ENCODE measurements at places on chromosomes 1 and 21.
A peak's percentile ranks its signal among the peaks of the same experiment; 100 is the strongest.

GRCh38 chr1:41192456-41193178, 49.5 kb downstream of the SCMH1 start:
- no peak for DNase-seq

- no peak for DNase-seq
Measured at GRCh38 chr1:114794038-114794437, 13.6 kb upstream of the SIKE1 start.

DNA sequence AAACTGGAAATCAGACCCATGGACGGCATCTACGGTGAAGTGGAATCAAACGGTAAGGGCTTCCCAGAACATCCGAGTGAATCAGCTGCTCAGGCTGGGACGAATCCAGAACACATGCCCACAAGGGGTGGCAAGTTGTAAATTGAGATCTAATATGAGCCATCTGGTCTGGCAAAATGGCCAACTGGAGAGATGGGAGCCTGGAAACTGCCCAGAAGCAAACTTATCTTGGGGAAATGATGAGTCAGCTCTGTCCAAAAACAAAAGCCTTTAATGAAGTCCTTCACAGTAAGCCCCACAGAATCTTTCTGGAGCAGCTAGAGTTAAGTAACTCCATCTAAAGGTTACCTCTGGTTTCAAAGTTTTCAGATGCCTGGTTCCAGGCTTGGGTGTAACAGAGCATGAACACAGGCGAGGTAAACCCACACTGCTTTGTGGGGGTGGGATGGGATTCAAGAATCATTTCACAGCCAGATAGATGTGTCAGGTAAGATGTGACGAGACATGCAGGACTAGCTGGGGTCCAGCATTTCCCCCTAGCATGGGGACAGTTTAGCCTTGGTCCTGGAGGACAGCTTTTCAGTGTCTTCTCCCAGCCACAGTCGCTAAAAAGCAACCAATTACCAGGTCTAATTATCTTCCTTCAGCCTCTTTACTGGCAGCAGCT, 10.5 kb upstream of the SRP9 start:
- no peak for DNase-seq

GRCh38 chr1:46197964-46198811, at the start of gene POMGNT1:
Gene POMGNT1, minus strand, starts transcription at chr1:46198434. Its CDS starts 613 bp downstream, at chr1:46197821.
- peak; percentile 72 for DNase-seq

GRCh38 chr21:42735944-42736343, 82.5 kb downstream of the PDE9A start:
- no peak for DNase-seq

GRCh38 chr1:115215703-115216521, 122.1 kb downstream of the NGF start:
- DNase-seq = no peak

- no peak for DNase-seq
Measured at GRCh38 chr1:62276791-62277190, 42.4 kb downstream of the KANK4 start.

DNA sequence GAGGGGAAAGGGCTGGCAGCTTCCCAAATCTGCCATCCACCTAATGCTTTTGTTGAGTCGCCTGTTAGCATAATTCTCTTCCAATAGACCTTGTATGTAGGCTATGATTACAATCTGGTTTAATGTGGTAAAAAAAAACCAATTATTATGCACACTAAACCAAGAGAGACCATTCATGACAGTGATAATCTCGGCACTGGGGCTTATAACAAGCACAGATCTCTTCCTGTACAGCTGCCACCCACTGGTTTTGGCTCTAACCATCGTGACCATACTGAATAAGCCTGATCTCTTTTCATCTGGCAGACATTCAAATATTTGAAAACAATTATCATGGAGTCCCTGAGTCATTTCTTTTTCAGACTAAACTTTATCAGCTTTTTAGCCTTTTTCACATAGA, 12.0 kb upstream of the SYT14 start:
- DNase-seq = no peak

DNA sequence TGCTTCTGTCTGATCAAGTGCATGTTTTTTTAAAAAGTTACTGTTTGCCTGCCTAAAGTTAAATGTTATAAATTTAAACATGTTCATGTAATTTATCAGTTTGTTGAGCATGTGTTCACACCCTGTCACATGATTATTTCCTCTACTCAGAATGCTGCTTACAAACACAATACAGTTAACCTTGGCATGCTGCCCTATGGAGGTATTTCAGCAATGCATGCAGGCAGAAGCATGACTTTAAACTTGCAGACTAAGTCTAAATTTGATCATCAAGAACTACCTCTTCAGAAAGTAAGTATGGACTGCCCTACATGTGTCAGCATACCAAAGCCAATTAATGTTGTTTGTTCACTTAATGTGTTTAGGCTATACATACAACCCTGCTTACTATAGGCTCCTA, 161.6 kb downstream of the LRRC40 start:
- DNase-seq = no peak

GRCh38 chr1:208174731-208175507, 69.3 kb downstream of the PLXNA2 start:
- DNase-seq = no peak

DNA sequence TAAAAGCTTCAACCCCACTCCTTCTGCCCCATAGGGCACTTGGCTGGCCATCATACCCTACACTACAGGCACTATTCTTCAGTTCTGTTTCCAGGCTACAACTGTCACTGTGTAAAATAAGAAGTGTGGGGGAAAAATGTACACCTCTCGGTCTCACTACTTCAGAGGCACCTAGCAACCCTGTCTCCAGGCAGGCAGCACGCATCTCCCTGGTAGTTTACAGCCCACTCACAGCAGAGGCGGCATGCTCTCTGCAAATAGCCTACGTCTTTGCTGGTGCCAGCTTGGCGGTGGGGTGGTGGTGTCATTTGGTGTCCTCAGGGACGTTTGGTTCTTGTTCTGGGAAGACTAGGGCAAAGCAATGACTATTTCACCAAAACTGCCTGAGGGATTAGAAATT, 48.2 kb upstream of the BTG3 start:
- no peak for DNase-seq

DNA sequence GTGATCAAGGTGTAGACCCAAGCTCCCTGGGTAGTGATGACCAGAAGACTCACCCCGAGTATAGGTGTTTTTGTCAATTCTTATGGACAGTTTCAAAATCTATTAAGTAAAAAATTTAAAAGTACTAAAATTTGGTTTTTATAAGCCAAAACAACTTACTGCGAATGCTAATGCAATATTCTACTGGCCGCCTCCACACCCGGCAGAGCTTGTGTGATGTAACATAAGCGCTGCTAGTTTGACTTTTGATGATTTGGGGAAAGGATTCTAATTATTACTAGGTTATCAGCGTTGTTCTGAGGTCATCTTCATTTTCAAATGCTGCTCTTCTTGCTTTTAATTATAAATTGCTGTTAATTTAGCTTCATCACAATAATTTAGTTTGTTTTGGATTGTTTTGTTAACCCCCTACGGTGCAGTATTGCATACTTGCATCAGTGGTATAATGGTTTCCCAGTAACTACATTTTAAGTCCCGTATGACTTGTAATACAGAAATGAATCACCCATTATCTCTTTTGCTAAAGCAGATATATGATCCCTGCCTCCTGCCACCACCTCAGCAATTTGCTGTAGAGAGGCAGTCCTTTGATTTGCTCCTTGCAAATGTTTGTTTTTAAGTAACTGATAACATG, 178.0 kb downstream of the SDCCAG8 start:
- no peak for DNase-seq

- DNase-seq = no peak
Measured at GRCh38 chr1:234265861-234266260, 107.4 kb upstream of the COA6 start.

DNA sequence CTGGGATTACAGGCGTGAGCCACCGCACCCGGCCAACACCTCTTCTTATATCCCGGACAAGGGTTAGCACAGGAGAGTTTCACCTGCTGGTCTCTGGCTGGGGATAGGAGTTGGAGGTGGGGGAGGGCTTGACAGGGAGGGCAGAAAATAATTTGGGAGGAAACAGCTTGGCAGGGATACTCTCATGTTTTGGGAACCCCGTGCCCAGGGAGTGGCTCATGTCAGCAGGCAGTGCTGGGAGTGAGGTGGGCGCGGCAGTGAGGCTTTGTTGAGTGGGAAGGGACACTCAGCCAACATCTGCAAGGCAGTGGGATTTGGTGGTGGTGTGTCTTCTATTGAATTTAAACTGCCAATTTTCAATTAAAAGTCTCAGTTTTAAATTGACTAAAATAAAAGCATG, 1.1 kb upstream of the THEM5 start:
- no peak for DNase-seq

GRCh38 chr1:61284248-61284854, 202.0 kb downstream of the NFIA start:
- DNase-seq = no peak

DNA sequence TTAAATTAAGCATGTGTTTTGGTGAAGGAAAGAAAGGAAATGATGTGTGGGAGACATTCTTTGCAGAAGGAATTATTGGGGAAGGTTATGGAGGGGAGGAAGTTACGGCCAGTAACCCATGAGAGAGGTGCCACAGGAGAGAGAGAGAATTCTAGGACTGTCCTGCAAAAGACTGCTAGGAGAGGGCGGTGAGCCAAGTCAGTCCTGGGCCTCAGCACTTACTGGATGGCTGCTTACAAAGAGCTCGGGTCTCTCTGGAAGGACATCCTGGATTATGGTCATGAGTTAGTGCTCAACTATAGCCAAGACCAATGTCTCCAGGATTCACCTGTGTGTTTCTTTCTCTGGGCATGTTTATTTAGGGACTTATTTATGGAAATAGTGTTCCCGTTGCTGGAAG, 74.4 kb upstream of the HSD17B7 start:
- no peak for DNase-seq

DNA sequence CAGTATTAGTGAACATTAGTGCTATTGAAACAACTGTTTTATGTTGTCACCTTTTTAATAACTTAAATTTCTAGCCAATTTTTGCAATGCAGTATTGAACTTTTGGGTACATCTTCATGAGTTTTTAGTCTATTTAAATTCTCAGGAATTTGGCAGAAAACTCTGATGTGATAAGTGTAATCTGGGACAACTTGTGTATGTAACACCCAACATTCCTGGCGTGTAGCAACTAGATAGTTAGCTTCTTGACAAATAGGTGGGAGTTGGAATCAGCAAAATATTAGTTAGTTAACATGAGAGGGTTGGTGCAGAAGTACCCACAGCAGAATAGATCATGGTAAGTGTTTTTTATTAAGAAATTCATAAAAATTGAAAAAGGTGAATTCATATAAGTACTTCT, 111.6 kb downstream of the ITSN1 start:
- no peak for DNase-seq

DNA sequence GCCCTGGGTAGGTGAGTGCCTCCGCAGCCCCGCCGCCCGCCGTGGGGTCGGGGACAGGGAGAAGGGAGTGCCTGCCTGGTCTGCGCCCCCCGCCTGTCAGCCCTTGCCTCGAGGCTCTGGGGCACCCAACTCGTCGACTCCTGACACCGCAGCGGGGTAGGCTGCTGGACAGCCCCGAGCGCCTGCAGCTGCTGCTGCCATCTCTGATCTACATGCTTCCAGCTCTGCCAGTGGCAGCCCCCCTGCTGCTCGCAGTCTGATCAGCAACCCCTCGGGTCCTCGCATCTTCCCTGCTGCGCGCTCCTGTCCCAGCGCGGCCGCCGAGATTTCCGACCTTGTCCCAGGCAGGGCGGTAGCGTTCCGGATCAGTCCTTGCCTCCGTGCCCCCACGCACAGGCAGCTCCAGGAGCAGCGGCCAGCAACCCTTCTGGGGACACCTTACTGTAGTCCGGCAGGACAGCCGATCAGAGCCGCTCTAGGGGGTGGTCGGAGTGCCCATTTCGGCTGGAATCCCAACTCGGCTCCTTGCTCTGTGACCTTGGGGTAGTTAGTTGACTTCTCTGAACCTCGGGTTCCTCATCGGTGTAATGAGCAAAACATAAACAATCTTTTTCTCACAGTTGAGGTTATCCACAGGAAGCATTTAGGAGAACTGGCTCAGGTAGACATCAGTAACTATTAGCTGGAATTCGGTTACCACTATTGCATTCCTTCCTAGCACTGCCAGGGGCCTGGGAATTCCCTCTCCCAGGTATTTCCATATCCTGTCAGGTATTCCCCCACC, 540 bp downstream of the BCAN start:
- no peak for DNase-seq

DNA sequence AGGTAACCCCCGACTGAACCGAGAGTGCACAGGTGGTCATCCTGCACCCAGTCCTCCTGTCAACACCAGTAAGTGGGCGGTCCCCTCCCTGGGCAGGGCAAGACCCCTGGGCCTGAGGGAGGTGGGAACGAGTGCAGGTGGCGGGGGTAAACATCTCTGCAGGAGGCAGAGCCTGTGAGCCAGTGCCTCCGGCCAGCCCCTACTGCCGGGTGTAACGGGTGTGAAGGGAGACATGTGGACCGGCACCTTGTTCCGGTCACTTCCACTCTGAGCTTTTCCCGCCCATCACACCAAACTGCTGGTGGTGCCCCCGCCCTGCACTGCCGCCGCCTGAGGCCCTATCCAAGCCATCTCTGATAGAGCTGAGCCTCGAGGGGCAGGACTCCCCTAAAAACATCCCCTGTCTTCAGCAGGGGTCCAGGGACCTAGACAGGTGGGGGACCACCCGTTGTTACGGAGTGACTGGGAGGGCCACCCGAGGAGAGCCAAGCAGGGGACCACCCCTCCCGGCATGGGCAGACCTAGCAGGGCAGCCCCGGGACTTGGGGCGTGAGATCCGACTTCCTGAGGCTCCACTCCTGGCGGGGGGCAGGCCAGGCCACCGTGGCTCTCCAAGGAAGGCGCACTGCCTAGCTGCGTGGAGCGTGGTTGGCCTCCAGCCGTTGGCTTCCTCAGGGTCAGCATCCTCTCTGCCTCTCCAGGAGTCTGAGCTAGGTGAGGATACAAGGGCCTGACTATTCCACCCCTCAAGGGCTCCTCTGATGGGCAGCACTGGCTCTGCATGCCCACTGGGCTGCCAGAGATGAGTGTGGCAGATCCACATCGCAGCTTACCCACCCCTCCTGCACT, 43.8 kb upstream of the LBR start:
- DNase-seq = no peak

Data from activated T-helper 1 cell treated with Interleukin-2 at 50 U/mL for 16 hours (primary cell).